ENCODE measurements at places on chromosomes 7 and 10.

- no peak for DNase-seq
- H3K4me1 ChIP-seq = peaks cover 38% of the 10 kb centered on the region
- H3K27me3 ChIP-seq = no peaks in the 10 kb centered on the region
- H3K27ac ChIP-seq = peak overlapping the region; percentile 75
- H3K4me3 ChIP-seq = no peak overlapping the region
Observed at GRCh38 chr7:48139459-48139858, 31.8 kb upstream of the ABCA13 start.

DNA sequence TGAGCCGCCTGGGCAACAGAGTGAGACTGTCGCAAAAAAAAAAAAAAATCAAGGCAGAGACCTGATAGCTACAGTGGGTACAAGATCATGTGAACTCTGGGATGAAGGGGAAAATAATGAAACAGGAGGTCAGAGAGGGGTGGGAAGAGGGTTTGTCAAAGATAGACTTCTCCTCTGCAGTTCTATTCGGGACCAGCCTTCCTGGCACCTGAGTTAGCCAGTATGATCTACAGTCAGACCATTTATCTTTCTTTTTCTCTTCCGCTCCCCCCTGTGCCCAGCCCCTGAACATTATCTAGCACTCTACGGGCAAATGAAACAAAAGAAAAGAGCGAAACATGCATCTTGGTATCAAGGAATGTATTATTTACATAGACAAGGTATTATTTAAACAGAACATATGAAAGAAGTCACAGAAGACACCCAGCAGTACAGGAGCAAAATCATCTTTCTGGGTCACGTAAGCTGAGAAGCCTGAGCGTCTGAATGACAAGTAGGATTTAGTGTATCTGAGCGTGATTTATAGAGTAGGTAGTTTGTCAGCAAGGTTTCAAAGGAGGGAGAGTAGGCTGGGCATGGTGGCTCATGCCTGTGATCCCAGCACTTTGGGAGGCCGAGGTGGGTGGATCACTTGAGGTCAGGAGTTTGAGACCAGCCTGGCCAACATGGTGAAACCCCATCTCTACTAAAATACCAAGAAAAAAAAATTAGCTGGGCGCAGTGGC, 109.0 kb downstream of the PRKCQ start:
- H3K27ac ChIP-seq = no peak overlapping the region
- H3K4me1 ChIP-seq = no peaks in the 10 kb centered on the region
- no peak overlapping the region for H3K4me3 ChIP-seq
- no peaks in the 10 kb centered on the region for H3K27me3 ChIP-seq
- no peak for DNase-seq

DNA sequence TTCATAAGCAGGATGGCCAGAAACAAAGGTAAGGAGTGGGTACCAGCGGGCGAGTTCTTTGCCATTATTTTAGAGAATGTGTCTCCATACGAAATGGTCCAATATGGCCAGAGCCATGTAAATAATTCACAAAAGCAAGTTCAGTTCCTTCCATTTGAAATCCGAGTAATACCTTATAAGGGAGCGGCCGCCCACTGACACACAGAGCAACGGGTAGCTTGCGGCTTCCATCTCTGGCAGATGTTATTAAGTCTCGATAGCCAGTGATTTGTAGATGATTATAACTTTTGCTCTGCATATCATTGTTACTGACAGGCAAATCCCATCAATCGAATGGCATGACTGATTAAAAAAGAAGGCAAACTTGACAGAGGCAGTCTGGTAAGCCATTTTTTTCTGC, 63.2 kb downstream of the GFRA1 start:
- H3K4me1 ChIP-seq = peaks cover 26% of the 10 kb centered on the region
- no peak for DNase-seq
- H3K4me3 ChIP-seq = no peak overlapping the region

GRCh38 chr7:149023662-149024061, 4.6 kb downstream of the PDIA4 start:
- DNase-seq = no peak
- H3K27ac ChIP-seq = no peak overlapping the region
- no peak overlapping the region for H3K4me3 ChIP-seq
- peaks cover 5% of the 10 kb centered on the region for H3K4me1 ChIP-seq

DNA sequence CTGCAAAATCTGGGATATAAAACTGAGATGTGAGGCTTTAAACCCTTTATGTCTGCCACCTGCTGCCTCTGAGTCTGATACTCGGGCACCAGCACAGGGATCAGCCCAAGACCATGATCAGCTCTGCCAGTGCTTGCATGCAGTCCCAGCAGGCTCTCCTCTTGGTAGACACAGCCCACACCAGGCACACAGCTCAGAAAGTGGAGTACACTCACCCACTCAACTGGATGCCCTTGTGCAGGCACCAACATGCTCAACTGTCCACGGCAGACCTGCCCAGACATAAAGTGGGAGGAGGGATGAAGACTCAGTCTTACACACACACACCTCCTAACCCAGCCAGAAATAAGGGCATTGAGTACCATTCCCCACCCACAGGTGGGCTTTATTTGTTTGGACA, 18.2 kb upstream of the MYH16 start:
- no peak overlapping the region for H3K27ac ChIP-seq
- no peak overlapping the region for H3K4me3 ChIP-seq
- H3K36me3 ChIP-seq = no peaks in the 10 kb centered on the region
- H3K4me1 ChIP-seq = no peaks in the 10 kb centered on the region

DNA sequence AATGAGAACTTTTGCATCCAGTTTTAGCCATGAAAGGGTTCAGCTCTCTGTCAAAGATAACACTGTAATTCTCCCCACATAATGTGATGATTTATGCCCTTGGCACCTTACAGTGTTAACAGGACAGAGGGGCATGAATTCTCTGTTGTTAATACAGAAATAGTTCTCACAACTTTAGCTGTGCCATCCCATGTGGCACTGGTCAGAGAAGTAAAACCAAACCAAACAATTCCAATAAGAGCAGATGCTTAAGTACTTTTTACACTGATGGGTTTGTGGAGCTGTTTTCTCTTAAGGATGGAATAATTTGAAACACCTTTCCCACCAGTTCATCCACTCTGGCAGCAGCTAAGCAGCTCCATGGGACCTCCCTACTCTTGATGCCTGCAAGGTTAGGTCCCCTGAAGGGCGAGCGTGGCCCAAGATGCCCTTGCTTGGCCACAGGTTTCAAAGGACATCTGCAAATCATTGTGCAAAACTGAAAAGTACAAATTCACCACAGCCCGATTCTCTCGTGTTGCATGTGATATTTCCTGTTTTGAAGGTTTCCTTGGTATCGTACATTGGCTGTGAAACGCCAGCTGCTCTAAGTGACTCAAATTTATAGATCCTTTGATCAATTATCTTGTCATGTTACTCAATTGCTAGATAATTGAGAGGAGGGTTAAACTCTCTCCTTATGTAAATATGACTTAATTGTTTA, 82.5 kb upstream of the CREB5 start:
- no peak for DNase-seq
- H3K27me3 ChIP-seq = no peaks in the 10 kb centered on the region
- no peaks in the 10 kb centered on the region for H3K4me1 ChIP-seq
- no peak overlapping the region for H3K4me3 ChIP-seq
- no peak overlapping the region for H3K27ac ChIP-seq

DNA sequence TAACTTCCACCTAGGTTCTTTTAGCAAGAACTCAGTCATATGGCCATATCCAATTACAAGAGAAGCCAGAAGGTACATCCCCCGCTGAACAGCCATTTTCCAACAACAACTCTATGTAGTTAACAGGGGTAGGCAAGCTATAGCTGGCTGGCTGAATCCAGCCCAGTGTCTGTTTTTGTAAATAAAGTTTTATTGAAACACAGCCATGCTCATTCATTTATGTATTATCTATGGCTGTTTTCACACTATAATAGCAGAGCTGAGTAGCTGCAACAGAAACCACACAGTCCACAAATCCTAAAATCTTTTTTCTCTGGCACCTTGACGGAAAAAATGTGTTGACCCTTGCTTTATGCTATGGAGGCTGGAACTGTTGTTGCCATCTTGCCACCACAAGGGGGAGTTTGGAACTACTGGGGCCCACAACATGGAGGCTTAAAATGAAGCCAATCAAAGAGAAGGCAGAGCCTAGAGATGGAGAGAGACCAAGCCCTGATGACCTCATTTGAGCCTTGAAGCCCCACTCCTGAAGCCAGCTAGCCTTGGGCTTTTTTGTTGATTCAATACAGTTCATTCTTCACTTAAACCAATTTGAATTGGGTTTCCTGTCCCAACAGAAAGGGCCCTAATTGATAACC, 33.3 kb upstream of the XPNPEP1 start:
- no peaks in the 10 kb centered on the region for H3K36me3 ChIP-seq
- no peak for DNase-seq
- no peak overlapping the region for H3K27ac ChIP-seq
- no peaks in the 10 kb centered on the region for H3K4me1 ChIP-seq
- H3K27me3 ChIP-seq = no peaks in the 10 kb centered on the region
- no peak overlapping the region for H3K4me3 ChIP-seq

DNA sequence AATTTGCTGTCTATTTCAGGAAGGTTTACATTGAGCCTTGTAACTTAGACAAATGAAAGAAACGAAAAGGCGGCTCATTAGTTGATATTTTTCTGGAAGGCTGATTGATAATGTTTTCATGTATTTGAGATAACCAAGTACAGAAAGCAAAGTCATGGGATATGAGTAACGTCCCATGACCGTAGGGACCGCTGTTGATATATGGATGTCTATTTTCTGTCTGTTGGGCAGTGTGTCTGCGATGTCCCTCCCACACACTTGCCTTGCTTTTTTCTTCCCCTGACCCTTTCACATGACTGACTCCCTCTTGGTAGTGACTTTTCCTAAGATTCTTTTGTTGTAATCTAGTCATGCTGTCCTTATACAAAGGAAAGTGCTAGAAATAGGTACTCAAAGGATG, 57.0 kb upstream of the GPR158 start:
- no peak for DNase-seq
- no peaks in the 10 kb centered on the region for H3K4me1 ChIP-seq
- no peaks in the 10 kb centered on the region for H3K36me3 ChIP-seq

- peaks cover 73% of the 10 kb centered on the region for H3K36me3 ChIP-seq
- peak; percentile 57 for DNase-seq
- no peak overlapping the region for H3K4me3 ChIP-seq
- H3K4me1 ChIP-seq = no peaks in the 10 kb centered on the region
- no peak overlapping the region for H3K27ac ChIP-seq
Observed at GRCh38 chr7:139620676-139621344, 97.3 kb downstream of the CLEC2L start.

DNA sequence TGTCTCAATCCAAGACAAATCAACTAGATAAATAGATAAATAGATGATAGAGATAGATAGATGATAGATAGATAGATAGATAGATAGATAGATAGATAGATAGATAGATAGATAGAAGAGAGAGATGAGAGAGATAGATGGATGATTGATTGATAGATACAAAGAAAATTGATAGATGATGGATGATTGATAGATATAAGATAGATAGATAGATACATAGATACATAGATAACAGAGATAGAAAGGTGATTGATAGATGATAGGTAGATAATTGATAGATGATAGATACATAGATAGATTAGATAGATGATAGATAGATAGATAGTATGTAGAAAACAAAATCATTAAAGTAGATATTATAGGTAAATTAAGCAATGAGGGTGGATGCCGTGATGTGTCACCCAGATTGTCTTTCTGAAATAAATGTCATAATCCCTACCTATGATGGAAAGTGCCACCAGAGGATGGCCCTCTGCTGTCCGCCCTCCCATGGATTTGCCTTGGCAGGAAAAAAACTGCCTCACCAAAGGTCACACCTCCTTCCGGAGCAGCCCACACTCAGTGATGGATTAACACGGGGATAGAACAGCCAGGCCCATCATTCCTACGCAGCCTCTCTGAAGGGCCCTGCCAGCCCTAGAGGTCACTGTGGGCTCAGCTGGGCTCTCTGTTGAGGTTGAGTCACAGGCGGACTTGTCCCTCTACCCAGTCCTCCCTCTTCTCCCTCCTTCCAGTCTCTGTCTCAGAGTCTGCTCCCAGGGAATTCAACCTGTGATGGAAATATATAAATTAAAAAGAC, 50.8 kb downstream of the KCNH2 start:
- H3K27ac ChIP-seq = no peak overlapping the region
- DNase-seq = no peak
- no peaks in the 10 kb centered on the region for H3K4me1 ChIP-seq

- H3K36me3 ChIP-seq = no peaks in the 10 kb centered on the region
- DNase-seq = no peak
- no peaks in the 10 kb centered on the region for H3K27me3 ChIP-seq
- peak overlapping the region; percentile 26 for H3K27ac ChIP-seq
- H3K4me1 ChIP-seq = peaks cover 7% of the 10 kb centered on the region
Observed at GRCh38 chr10:88926566-88927415, 25.8 kb downstream of the ACTA2 start.

DNA sequence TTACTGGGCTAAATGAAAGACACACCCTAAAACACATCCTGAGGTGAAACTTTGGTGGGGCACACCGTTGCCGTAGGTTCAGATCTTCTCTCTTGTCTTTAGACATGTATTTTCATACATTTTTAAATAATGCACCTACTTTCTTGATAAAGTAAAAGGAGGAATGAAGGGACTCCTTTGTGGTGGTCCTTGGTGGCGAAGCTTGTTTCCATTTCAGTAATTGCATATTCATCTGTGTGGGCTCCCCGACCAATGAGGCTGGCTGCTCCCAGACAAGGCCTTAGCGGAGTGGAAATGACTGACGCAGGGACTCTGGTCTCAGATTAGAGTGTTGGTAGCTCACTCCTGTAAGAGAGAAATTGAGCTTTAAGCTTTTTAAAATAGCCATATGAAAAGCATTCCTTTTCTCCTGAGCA, 815 bp downstream of the CCSER2 start:
- H3K4me3 ChIP-seq = peak overlapping the region; percentile 52
- no peaks in the 10 kb centered on the region for H3K36me3 ChIP-seq
- H3K4me1 ChIP-seq = peaks cover 26% of the 10 kb centered on the region
- DNase-seq = no peak
- peak overlapping the region; percentile 94 for H3K27ac ChIP-seq

DNA sequence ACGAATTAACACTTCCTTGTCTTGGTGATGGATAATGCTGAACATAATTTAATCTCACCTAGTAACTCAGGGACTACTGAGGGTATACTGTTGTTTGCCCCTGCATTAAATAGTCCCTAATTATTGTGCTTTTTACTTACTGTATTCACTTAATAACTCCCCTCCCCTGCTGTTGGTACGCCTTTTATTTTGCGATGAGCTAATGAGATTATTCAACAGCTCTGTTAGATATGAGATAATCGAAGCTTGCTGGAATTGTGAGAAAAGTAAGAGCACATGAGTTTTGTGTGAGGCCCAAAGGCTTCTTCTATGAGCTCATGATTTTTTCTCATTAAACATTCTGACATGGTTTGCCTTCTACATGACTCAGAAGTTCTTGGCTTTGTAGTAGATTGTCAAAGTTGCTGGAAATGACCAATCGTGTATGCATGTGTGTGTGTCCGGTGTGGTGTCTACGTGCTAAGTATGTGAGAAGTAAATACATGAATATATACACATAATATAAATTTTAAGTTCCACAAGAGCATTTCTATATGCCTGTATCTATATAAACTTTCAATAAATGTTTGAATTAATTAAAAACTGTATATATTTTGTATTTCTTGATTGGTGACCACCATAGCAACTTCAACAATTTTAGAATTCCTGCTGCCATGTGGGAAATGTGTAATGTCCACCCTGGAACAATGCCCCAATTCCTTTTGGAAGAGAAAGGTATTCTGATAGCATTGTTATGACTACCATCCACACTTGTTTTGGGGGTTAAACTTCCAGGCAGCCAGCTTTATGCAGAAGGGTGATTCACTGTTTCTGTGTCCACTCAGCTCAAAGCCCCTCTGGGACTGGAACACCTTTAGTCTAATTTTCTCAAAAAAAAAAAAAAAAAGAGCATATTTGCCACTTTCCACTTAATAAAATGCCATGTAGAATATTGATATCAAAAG, 106.2 kb downstream of the SAMD9 start:
- no peak for DNase-seq
- H3K4me1 ChIP-seq = no peaks in the 10 kb centered on the region
- H3K27ac ChIP-seq = no peak overlapping the region
- H3K27me3 ChIP-seq = no peaks in the 10 kb centered on the region
- no peaks in the 10 kb centered on the region for H3K36me3 ChIP-seq
- H3K4me3 ChIP-seq = no peak overlapping the region
